ENCODE measurements at places on chromosomes 12 and 14. TPM values are rescaled to one million over a fixed set of nuclear protein-coding genes. Genes with fewer than 3 reads are reported as not detected.

RNASE3 gene
- not detected for total RNA-seq

CLEC4D gene
- not detected for total RNA-seq

PLEK2 gene
- total RNA-seq, result 0.53 TPM

DNAJC22 gene
- total RNA-seq, result not detected

KRT74 gene
- not detected for total RNA-seq

CD27 gene
- not detected for total RNA-seq

HOXC11 gene
- 0.32 TPM for total RNA-seq

PARPBP gene
- total RNA-seq, result 0.64 TPM

MYH6 gene
- not detected for total RNA-seq

C1QL4 gene
- not detected for total RNA-seq

LLPH gene
- 0.21 TPM for total RNA-seq

TMTC2 gene
- 6.8 TPM for total RNA-seq

SCNN1A gene
- total RNA-seq, result 14.3 TPM

DDX55 gene
- total RNA-seq, result 26.6 TPM

ANO4 gene
- 0.11 TPM for total RNA-seq

TRHDE gene
- 34.0 TPM for total RNA-seq

BCL11B gene
- total RNA-seq, result 0.85 TPM

FOXM1 gene
- total RNA-seq, result not detected

DNAI7 gene
- total RNA-seq, result not detected

SMCO2 gene
- not detected for total RNA-seq

RNASE1 gene
- 515 TPM for total RNA-seq

PAPLN gene
- 4.9 TPM for total RNA-seq

AICDA gene
- not detected for total RNA-seq

LIN7A gene
- total RNA-seq, result 4.6 TPM

DICER1 gene
- total RNA-seq, result 134 TPM

B3GNT4 gene
- total RNA-seq, result not detected

ERP27 gene
- not detected for total RNA-seq

PMCH gene
- not detected for total RNA-seq

TAS2R42 gene
- total RNA-seq, result not detected

PTHLH gene
- not detected for total RNA-seq

TAS2R9 gene
- total RNA-seq, result not detected

FAM181A gene
- not detected for total RNA-seq

SLC7A8 gene
- 59.9 TPM for total RNA-seq

ASPG gene
- total RNA-seq, result not detected

GPR162 gene
- total RNA-seq, result 9.4 TPM

RIC8B gene
- total RNA-seq, result 19.1 TPM

KRT6B gene
- 0.32 TPM for total RNA-seq

IQSEC3 gene
- 0.53 TPM for total RNA-seq

AMN gene
- 0.32 TPM for total RNA-seq

KRT5 gene
- total RNA-seq, result 1.6 TPM

CACNA1C gene
- 102 TPM for total RNA-seq

FOXN4 gene
- not detected for total RNA-seq

SLC39A2 gene
- not detected for total RNA-seq

Measured in ascending aorta (tissue), 2 donors.